ENCODE measurements at places on chromosomes 4 and X. TPM values are rescaled to one million over a fixed set of nuclear protein-coding genes. Genes with fewer than 3 reads are reported as not detected.

Gene CA5B
- total RNA-seq: 2.3 TPM

Gene PLCXD1
- 33.1 TPM for total RNA-seq

Gene GLRB
- total RNA-seq: 0.79 TPM

Gene ASB11
- not detected for total RNA-seq

Gene PPM1K
- total RNA-seq: 0.85 TPM

Gene FAM9C
- total RNA-seq: not detected

Gene THAP6
- 5.2 TPM for total RNA-seq

Gene C4orf36
- total RNA-seq: 1.0 TPM

Gene SLC9B1
- total RNA-seq: not detected

Gene PDCL2
- total RNA-seq: not detected

Gene SUPT20HL1
- not detected for total RNA-seq

Gene AMBN
- total RNA-seq: not detected

Gene PTTG2
- not detected for total RNA-seq

Gene CPE
- 2.1 TPM for total RNA-seq

Gene NR0B1
- total RNA-seq: 30.5 TPM

Gene PRDM8
- 0.33 TPM for total RNA-seq

Gene SLC6A8
- total RNA-seq: 12.5 TPM

Gene DDX60
- 1.5 TPM for total RNA-seq

Gene ATOH1
- not detected for total RNA-seq

Gene FGF2
- 63.0 TPM for total RNA-seq

Gene AWAT2
- not detected for total RNA-seq

Gene MAGEE2
- total RNA-seq: not detected

Gene TAF7L
- not detected for total RNA-seq

Gene GNRHR
- not detected for total RNA-seq

Gene TSPAN7
- total RNA-seq: 2.4 TPM

Gene PFKFB1
- total RNA-seq: not detected

Gene APBB2
- 8.0 TPM for total RNA-seq

Gene RBM41
- total RNA-seq: 9.6 TPM

Gene DMRTC1
- not detected for total RNA-seq

Gene POLN
- 0.55 TPM for total RNA-seq

Gene UGT2A1
- total RNA-seq: not detected

Gene FAAH2
- total RNA-seq: not detected

Gene ERAS
- not detected for total RNA-seq

Gene APELA
- total RNA-seq: not detected

Gene PAGE1
- not detected for total RNA-seq

Gene SLC16A2
- total RNA-seq: 31.5 TPM

Gene CLDN34
- total RNA-seq: not detected

Gene MAD2L1
- total RNA-seq: 76.1 TPM

Gene GRIA3
- not detected for total RNA-seq

Gene PCSK1N
- total RNA-seq: 44.8 TPM

Gene FREM3
- total RNA-seq: not detected

Gene IDUA
- total RNA-seq: 9.2 TPM

Gene KLKB1
- total RNA-seq: not detected

Gene CHST7
- total RNA-seq: 10.5 TPM

All from A549 treated with CpdA at 1 μM for 4 hours (cell line).